ENCODE measurements at places on chromosomes 6 and 20. TPM values are rescaled to one million over a fixed set of nuclear protein-coding genes. Genes with fewer than 3 reads are reported as not detected.

The SYNGAP1 gene
- total RNA-seq = 3.2 TPM

The ZNF76 gene
- total RNA-seq = 11.7 TPM

The THBS2 gene
- 3,001 TPM for total RNA-seq

The WFDC10B gene
- total RNA-seq = not detected

The ZHX3 gene
- total RNA-seq = 10.3 TPM

The DEFB132 gene
- not detected for total RNA-seq

The PAX1 gene
- total RNA-seq = not detected

The TFAP2A gene
- 0.23 TPM for total RNA-seq

The TAF11 gene
- 18.9 TPM for total RNA-seq

The THEMIS gene
- not detected for total RNA-seq

The TFB1M gene
- total RNA-seq = 15.0 TPM

The IPCEF1 gene
- not detected for total RNA-seq

The STMN3 gene
- total RNA-seq = 2.0 TPM

The TRIM15 gene
- not detected for total RNA-seq

The SIRPD gene
- not detected for total RNA-seq

The KIF25 gene
- not detected for total RNA-seq

The BPI gene
- 0.30 TPM for total RNA-seq

The PRKN gene
- 3.9 TPM for total RNA-seq

The LPA gene
- total RNA-seq = not detected

The TMC2 gene
- total RNA-seq = not detected

The CST5 gene
- total RNA-seq = not detected

The RAB32 gene
- total RNA-seq = 108 TPM

The MCUR1 gene
- total RNA-seq = 5.9 TPM

The COL19A1 gene
- not detected for total RNA-seq

The BNIP5 gene
- total RNA-seq = not detected

The MAP3K4 gene
- total RNA-seq = 27.0 TPM

The PROKR2 gene
- total RNA-seq = not detected

The C6orf52 gene
- total RNA-seq = 0.38 TPM

The AIF1 gene
- not detected for total RNA-seq

The POLH gene
- total RNA-seq = 22.0 TPM

The HTR1B gene
- total RNA-seq = not detected

The TCP11 gene
- total RNA-seq = not detected

The TTBK1 gene
- not detected for total RNA-seq

The TUBE1 gene
- 14.5 TPM for total RNA-seq

The APOBEC2 gene
- total RNA-seq = not detected

The TPD52L2 gene
- 84.7 TPM for total RNA-seq

The HELZ2 gene
- total RNA-seq = 37.2 TPM

The TGM2 gene
- total RNA-seq = 598 TPM

The CLVS2 gene
- total RNA-seq = not detected

The CALHM4 gene
- not detected for total RNA-seq

The CEP162 gene
- 5.4 TPM for total RNA-seq

The OPRL1 gene
- 2.3 TPM for total RNA-seq

The VNN1 gene
- 0.12 TPM for total RNA-seq

The EEF1A2 gene
- total RNA-seq = 0.47 TPM

Data from smooth muscle cell of the coronary artery (primary cell).